ENCODE measurements at places on chromosomes 5 and 9. TPM values are rescaled to one million over a fixed set of nuclear protein-coding genes. Genes with fewer than 3 reads are reported as not detected.

- no peak for DNase-seq
Observed at GRCh38 chr5:30959238-30959637, 234.2 kb upstream of the CDH6 start.

DNA sequence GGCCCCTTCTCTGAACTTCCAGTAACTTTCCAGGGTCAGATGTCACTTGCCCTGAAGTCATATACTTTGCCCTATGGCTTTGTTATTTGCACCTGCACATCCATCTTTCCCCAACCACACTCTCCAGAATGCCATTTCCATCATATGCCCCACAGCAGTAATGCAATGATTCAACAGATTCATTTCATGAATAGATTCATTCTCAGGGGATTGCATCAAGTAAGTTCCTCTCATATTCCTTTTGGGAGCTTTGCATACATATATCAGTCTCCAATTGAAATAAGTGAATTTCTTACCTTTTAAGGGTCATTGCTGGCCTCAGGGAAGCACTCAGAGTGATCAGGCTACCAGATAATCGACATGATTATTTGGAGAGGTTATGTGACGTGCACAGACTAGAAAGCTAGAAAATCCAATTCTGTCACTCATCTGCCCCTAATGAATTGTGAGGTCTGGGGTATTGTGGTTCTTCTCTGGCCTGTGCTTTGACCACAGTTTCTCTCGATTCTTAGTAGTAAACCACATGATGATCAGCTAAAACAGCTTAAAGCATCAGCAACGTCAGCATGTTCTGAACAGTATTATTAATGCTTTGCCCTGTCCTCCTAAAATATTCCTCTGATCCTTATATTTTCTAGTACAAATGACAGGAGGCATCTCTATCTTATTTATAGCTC, 179.9 kb downstream of the ATPSCKMT start:
- DNase-seq: no peak

DNA sequence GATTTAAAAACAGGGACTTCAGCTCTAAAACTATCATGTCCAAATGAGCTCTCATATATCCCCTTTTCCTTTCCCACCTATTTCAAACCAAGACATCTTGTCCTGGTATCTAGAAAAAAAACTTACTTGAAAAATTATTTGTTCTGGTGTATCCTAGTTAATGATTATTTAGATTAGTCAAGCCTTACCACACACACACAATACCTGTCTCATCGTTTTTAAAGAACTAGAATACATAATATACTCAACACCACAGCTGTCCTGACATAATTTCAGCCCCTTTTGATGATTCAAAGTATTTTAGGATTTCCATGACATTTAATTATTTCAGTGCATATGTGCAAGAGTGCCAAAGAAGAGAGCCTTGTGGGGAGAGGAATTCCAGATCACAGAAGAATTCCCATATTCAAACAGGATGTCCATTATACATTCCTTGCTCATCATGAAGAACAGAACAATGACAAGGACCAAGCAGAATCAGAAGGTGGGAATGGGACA, 233.7 kb downstream of the SMARCA2 start:
- DNase-seq: no peak

- DNase-seq: no peak
Observed at GRCh38 chr5:88539026-88539425, 270.4 kb upstream of the TMEM161B start.

- no peak for DNase-seq
Observed at GRCh38 chr5:8908055-8908683, 637.7 kb downstream of the SEMA5A start.

The LSM11 gene
- total RNA-seq: 59.8 TPM

- no peak for DNase-seq
Observed at GRCh38 chr5:155767470-155767869, 559.5 kb upstream of the SGCD start.

DNA sequence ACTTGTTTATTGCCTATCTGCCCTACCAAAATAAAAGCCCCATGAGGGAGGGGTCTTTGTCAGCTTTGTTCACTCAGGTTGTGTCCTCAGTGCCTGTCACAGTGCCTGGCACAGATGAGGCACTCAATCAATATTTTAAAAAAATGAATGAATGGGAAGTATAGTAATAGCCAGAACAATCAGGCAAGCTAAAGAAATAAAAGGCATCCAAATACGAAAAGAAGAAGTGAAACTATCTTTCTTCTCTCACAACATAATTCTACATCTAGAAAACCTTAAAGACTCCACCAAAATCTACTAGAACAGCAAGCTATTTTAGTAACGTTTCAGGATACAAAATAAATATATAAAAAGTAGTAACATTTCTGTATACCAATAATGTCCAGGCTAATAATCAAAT, 37.8 kb upstream of the C5orf63 start:
- no peak for DNase-seq

- no peak for DNase-seq
Observed at GRCh38 chr9:33469891-33470290, 3.8 kb downstream of the NOL6 start.

DNA sequence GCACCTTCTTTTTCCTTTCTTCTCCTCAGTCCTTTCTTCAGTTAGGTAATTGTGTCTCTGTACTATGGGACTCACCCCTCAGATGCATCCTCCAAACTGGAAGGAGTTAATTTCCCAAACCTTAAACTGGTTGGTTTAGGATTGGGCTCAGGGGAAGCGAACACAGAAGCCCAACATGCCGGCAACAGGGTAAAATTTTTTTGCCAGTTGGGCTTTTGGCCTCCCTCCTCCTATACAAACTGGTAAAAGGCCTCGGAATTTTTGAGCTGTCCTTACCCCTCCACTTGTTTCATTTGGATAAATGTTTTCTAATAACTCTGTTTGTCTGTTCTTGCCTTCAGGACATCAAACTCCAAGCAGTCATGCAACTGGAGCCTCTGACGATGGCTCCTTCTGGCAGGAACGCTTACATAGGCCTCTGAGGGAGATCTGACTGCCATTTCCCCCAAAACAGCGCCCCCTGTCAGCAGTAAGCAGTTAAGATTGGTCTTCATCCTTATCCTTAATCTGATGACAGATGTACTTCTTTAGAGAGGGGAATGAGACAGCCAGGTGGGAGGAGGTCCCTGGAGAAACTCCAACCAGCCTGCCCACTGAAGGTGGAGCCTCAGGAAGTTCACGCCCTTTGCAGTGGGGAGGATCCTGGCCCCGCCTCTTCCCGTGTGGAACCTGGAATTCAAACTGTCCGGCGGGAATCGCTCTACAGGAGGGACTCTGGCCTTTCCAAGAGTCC, 57.8 kb upstream of the SPINK5 start:
- DNase-seq: no peak

The SLC27A6 gene
- 2.1 TPM for total RNA-seq

- DNase-seq: no peak
Observed at GRCh38 chr5:168216989-168217388, 74.5 kb upstream of the WWC1 start.

The PCDHGC5 gene
- total RNA-seq: 5.9 TPM

DNA sequence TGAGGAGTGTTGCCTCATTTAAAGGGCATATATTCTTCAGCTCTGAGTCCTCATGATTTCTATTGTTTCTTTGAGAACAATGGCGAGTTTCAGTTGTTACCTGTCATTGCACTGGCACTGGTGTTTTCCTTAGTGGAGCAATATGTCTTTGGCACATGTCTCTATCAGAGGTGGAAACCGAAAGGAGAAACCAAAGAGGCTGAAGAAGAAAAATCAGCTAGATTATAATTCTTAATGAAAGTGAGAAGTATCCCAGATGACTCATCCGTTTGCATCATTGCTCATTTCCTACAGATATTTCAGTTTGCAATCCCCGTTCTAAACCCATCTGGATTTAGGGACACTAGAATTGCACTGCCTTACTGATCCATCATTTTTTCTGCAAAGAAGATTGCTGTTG, 324.6 kb downstream of the TMEM232 start:
- no peak for DNase-seq

The TNFSF8 gene
- 0.99 TPM for total RNA-seq

DNA sequence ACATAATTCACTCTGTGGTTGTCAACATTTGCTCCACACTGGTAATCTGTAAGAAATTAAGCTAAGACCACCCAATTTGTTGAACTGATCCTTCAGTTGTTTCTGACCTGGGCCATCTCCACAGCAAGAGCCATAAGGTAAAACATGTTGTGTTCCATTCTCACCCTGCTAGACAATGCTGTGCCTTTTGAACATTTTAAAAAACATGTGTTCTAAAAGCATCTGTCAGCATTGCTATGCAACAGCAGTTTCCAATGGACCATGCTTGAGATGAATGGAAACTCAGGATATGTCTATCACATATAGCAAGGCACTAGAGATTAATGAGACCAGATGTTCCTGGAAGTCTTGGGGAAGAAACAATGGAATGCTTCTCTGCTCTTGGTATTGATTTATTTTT, 455.1 kb upstream of the RGMB start:
- no peak for DNase-seq

- DNase-seq: no peak
Observed at GRCh38 chr5:170632985-170633234, 129.1 kb downstream of the KCNIP1 start.

- DNase-seq: no peak
Observed at GRCh38 chr5:31707329-31707728, 68.4 kb downstream of the PDZD2 start.

GRCh38 chr5:15069407-15069905, 197.9 kb upstream of the ANKH start:
- DNase-seq: no peak

DNA sequence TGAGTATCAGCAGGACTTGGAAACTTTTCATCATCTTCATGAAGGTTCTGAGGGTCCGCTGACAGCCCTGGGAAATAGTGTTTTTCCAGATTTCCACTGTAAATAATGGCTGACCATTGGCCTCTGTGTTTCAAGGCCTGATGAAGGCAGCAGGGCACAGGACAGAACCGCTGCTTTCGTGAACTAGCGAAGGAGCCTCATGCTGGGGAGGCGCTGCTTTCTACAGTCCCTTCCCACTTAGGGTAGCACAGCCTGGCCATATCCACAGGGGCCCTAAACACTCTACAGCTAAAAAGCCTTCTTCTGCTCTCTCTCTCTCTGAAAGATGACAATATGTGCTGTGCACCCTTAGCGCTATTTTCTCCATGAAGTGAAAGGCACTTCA, 118.2 kb downstream of the MED27 start:
- DNase-seq: no peak

DNA sequence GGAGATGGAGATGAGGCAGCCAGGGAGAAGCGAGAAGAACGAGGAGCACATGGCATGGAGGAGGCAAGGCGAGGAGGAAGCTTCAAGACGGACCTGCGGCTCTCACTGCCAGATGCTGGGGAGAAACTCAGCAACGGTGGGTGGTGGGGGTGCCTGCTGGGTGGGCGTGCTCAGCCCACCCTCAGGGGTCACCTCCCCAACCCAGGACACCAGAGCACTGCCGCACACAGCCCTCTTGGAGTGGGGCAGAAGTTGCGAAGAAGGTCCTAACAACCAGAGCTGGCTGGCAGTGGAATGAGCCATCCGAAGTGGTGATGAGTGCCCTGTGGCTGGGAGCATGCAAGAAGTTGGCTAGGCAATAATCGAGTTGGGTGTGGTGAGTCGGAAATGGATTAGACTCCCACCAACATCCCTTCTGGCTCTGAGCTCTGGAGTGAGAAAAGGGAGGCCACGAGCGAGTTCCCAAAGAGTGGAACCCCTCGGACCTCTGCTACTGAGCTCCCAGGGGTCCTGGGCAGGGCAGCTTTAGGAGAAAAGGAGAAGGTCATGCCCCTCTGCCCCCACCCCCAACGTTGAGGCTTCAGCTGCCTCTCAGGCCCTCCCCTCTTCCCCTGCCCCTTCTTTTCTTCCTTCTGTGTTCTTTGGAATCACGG, 212.7 kb upstream of the MVB12B start:
- DNase-seq: no peak

The CFAP77 gene
- 0.30 TPM for total RNA-seq

The PCDHA3 gene
- 2.1 TPM for total RNA-seq

GRCh38 chr9:136644343-136644592, 18.4 kb upstream of the EGFL7 start:
- DNase-seq: no peak

The FBP1 gene
- total RNA-seq: 1.8 TPM

The SLC34A3 gene
- not detected for total RNA-seq

GRCh38 chr5:32707418-32707997, 3.6 kb upstream of the NPR3 start:
- DNase-seq: no peak

GRCh38 chr9:94779031-94779430, 52.5 kb downstream of the AOPEP start:
- DNase-seq: no peak

The SPATA31D4 gene
- total RNA-seq: not detected

The NDUFAF2 gene
- 18.2 TPM for total RNA-seq

DNA sequence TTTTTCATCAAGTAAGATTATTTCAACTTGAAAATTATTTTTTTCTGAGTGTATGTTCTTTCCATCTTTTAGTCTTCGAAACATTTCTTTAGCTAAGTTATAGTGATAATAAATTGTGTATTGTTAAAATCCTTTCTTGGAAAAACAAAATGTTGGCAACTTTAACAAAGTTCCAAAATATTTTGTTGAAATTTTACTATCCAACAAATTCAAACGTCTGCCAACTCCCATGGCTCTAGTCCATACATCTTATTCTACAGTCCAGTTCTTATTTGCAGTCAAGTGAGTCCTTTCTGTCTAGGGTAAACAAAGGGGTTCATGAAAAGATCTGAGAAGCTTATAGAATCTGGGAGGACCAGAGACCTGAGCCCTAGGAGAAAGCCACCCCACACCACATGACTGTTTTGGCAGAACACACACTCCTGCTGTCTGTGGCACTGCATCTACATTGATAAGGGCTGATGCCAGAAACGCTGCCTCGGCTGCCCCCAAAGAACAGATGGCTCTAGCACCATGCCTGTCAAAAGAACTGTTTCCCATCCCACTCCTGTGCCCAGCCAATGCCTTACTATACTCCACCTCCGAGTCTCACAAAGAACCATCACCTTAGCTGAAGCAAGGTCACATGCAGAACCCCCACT, 47.5 kb downstream of the FEM1C start:
- no peak for DNase-seq

The ST8SIA4 gene
- total RNA-seq: 22.8 TPM

Data from spinal cord (tissue), 10 donors.